ENCODE measurements at places on chromosomes 5 and 9.

GRCh38 chr9:96216583-96216982, 85.4 kb downstream of the HSD17B3 start:
- DNase-seq, result no peak

DNA sequence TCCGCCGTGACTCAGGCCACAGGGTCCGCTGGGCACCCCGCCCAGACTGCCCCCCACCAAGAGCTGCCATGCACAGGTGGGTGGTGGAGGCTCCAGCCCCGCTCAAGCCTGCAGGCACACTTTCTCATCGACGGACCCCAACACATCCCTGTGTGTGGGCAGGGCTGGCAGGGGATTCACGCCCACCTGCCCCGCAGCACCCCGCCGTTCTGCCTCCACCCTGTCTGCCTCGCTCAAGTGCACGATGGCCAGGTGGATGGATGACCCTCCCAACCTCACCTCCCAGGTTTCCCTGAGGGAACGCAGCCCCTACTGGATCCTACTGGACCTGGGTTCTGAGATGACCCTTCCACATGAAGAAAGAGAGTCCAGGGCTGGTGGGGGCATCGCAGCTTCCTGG, 26.1 kb upstream of the FCN1 start:
- DNase-seq, result no peak

DNA sequence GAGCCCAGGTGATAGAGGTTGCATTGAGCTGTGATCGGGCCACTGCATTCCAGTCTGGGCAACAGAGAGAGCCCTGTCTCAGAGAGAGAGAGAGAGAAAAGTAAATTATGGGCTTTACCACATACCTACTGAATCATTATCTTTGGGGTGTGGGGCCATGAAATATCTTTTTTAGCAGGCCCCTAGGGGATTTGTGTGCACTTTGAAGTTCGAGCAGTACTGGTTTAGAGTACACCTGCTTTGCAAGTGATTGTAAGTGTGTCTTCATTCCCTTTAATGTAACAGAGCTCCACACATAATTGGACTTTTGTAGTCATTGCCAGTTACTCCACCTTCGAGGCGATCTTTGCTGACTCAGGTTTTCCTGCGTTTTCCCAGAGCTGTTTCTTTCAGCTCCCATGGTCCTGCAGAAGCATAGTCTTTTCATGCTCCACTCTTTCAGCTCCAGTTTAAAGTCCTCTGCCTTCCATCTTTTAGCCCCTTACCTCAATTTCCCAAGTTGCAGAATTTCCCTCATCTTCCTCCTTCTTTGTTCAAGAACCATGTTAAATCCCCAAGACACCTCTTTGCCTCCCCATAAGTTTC, 24.0 kb upstream of the FRMPD1 start:
- DNase-seq, result no peak

- DNase-seq, result no peak
Observed at GRCh38 chr9:108050894-108051293, 561.3 kb upstream of the KLF4 start.

GRCh38 chr9:126781186-126782052, 23.4 kb upstream of the ZBTB43 start:
- DNase-seq, result peak; percentile 66

GRCh38 chr9:2764353-2764752, 47.0 kb downstream of the KCNV2 start:
- DNase-seq, result no peak

GRCh38 chr5:163624431-163624830, 119.0 kb downstream of the MAT2B start:
- no peak for DNase-seq

GRCh38 chr9:71472400-71472799, 295.9 kb downstream of the CEMIP2 start:
- no peak for DNase-seq

DNA sequence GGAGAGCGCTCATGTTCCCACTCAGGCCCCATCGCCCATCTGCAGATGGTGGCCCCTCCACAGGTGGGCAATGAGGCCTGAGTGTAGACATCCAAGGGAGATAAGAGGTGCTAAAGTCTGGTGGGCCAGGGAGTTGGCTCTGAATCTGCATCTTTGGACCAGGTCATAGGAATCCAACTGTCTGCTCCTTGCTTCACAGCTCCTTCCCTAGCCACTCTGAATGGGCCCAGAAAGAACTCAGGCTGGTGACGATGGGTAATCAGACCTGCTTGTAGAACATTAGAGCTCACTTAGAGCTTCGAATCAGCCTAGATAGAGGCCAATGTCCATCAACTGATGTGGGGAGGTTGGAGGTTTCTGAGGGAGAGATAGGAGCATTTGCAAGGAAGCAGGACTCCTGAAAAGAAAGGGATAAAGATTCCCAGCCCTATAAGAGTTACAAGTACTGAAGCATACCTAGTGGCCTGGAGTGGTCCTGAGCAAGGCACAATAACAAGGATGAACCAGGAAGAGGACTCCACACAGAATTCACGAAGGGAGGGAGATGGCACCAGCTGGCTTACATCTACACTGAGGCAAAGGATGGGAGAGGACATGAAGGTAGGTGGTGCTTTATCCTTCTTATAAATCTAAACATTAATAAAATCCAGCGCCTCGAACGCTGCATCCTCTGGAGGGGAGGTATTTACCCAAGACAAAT, 132.8 kb upstream of the ALDH1B1 start:
- DNase-seq, result no peak

DNA sequence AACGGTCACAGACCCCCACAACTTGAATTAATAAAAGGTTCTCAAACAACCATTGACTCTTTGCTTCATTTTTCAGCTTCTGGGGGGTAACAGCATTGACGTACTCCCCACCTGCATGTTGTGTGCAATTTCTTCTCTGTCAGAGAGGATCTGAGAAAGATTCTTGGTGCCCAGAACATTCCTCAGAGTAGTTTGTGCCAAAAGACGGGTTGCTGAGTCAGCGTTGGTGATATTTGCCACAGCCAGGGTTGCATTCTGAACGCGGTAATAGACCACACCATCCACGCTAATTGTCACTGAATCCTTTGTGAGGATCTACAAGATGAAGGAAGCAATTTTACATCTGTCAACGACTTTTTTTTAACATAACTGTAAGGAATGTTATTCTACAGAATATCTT, 21.0 kb downstream of the STOM start:
- DNase-seq, result no peak

DNA sequence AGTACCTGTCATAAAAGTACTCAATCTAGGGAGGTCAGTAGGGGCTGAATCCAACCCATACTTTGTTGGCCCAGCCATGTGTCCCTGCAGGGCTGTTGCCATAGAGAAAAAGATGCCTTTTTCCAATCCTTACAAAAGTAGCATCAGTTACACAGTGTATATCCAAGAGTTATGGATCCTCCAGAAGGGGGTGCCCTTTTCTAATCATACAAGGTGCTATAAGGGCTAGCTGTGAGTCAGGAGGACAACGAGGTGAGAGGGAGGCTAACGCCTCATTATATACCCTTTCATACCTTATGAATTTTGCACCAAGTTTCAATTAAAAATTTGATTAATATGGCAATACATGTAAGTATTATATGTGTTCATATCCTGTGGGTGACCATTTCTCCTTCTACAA, 4.8 kb downstream of the KIAA0825 start:
- no peak for DNase-seq

- peak; percentile 14 for DNase-seq
Observed at GRCh38 chr5:142095035-142095434, 13.5 kb upstream of the NDFIP1 start.

GRCh38 chr9:12876872-12877271, 102.1 kb downstream of the LURAP1L start:
- no peak for DNase-seq

GRCh38 chr5:111117136-111117535, 25.0 kb downstream of the WDR36 start:
- DNase-seq, result no peak

DNA sequence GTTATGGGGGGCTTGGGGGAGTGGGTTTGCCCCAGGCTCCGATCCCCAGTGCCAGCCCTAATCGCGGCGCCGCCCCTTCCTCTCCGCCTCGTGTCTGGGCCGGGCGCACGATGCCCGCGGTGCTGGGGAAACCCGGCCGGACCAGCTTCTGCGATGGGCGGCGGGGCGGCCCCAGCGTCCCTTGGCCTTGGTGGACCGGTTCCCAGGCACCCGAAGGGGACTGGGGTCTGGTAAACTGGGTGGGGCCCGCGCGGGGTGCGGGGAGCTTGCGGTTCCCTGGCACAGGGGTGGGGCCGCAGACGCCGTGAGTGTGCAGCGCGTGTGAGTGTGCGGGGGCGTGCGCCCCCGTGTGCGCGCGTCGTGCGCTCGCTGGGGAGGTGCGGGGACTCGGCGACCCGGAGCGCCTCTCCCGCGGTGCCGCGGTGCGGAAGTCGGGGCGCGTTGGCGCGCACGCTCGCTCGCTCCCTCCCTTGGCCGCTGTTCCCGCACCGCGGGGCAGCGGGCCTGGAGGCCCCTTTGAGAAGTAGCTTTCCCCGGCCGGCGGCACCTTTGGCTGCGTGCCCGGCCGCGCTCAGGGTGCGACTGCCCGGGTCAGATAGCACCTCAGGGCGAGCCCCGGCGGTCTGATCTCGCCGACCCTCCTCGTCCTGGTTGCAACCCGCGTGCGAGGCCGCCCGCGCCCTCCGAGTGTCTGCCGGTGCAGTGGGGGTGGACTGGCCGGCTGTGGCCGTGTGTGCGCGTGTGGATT, 568 bp downstream of the MACIR start:
- peak; percentile 27 for DNase-seq

DNA sequence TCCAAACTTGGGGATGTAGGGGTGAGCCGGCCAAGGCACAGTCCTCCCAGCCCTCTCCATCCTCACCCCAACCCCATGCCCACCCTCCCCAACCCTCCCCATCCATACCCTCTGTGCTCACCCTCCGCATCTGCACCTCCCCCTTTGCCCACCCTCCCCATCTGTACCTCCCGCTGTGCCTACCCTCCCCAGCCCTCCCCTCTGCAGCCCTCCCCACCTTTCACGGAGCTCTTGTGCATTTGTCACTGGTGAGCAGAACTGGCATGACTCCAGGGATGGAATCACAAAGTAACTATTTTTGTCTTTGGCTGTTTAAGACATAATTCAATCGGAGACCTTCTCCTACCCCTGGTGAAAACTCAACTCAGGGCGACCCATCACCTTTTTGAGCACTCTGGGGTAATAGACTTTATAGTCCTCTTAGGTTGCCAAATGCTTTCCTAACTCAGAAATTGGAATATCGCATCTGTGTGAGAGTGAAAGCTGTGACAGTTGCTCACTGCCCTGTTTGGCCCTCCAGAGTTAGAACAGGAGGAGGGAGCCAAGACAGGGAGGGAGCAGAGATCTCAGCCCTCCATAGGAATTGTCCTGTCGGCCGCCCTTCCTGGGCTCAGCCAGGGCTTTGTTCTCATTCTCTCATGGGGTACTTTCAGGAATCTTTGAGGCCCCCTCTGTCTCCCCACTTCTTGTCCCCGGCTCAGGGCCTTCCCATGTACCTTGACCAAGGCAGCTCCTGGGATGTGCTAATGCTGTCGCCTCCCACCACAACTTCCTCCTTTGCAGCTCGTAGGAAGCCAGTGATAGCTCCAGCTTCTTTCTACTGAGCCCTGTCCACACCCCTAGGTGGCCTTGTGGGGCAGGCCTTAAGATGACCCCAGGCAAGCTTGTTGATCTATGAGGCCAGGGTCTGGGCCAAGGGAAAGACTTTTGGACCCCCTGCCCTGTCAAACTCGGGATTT, 36.2 kb downstream of the OTULIN start:
- DNase-seq, result no peak

DNA sequence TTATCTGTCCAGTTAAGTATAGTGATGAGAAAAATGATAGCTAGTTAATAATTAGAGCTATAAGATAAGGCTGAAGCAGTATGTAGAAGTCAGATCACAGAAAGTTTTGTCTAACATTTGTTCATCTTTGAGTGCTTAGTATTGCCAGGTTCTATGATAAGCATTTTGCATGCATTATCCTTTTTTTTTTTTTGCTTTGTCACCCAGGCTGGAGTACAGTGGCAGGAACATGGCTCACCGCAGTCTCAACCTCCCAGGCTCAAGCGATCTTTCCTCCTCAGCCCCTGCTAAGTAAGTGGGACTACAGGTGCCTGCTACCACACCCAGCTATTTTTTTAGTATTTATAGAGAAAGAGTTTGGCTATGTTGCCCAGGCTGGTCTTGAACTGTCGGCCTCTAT, 17.5 kb downstream of the BAAT start:
- no peak for DNase-seq

GRCh38 chr5:93658044-93658443, 75.0 kb downstream of the NR2F1 start:
- DNase-seq, result no peak

GRCh38 chr5:11166923-11167322, 405.9 kb upstream of the DAP start:
- DNase-seq, result no peak

GRCh38 chr5:83408719-83409118, 62.8 kb upstream of the VCAN start:
- no peak for DNase-seq

DNA sequence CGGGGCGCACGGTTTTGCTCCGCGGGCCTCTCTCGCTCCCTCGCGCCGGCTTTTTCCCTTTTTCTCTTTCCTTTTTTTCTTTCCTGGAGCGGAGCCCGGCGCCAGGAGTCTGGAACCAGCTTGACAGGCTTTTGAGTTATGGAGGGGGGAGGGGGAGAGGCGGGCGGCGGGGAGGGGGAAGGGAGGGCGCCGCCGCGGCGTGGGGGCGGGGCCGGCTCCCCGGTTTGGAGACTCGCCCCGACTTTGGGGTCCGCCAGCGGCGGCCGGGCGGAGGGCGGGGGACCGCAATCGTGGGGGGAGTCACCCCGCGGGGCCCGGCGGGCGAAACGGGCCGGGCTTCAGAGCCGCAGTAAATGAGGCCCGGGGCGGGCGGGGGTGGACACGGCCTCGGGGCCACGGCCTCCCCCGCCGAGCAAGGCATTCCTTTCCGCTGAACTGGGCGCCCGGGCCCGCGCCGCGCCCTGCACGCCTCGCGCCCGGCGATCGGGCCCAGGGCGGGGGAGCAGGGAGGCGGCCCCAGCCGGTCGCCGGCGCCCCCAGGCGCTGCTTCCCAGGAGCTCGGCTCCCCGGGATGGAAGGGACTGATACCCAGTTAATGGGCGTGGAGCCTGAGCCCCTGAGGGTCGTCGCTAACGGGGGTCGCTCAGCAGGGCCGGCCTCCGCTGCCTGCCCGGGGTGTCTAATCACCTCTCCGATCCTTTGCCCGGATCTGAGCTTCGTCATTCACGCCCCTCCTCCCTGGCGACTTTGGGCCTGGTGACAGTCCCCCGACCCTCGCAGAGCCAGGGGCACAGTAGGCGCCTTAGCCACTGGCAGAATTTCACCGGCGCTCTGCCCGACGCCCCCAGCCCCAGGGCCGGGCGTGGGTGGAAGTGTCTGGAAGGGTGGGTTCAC, 138.1 kb downstream of the C9orf50 start:
- peak; percentile 32 for DNase-seq

GRCh38 chr5:175166026-175166425, 278.0 kb downstream of the DRD1 start:
- no peak for DNase-seq

- DNase-seq, result no peak
Observed at GRCh38 chr5:81067406-81067805, 107.2 kb downstream of the RASGRF2 start.

DNA sequence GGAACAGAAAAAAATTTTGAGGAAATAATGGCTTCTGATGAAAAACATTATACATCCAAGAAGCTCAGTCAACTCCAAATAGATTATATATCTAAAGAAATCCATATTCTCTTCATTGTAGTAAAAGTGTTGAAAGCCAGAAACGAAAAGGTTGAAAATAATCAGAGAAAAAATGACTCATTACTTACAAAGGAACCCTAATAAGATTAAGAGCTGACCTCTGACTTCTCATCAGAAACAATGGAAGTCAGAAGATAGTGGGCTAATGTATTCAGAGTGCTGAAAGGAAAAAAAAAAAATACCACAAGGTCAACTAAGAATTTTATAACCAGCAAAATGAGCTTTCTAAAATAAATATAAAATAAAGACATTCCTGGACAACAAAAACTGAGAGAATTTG, 60.0 kb downstream of the HSD17B4 start:
- no peak for DNase-seq

Measured in T-helper 1 cell (primary cell).